ENCODE measurements at places on chromosomes 11 and 22.

- no peak for DNase-seq
These were observed 4.7 kb upstream of the FLRT1 start for GRCh38 chr11:64031001-64031400.

- DNase-seq = no peak
These were observed 25.4 kb upstream of the CD81 start for GRCh38 chr11:2351701-2352100.

- no peak for DNase-seq
These were observed 6.9 kb upstream of the ETS1 start for GRCh38 chr11:128594226-128594625.

DNA sequence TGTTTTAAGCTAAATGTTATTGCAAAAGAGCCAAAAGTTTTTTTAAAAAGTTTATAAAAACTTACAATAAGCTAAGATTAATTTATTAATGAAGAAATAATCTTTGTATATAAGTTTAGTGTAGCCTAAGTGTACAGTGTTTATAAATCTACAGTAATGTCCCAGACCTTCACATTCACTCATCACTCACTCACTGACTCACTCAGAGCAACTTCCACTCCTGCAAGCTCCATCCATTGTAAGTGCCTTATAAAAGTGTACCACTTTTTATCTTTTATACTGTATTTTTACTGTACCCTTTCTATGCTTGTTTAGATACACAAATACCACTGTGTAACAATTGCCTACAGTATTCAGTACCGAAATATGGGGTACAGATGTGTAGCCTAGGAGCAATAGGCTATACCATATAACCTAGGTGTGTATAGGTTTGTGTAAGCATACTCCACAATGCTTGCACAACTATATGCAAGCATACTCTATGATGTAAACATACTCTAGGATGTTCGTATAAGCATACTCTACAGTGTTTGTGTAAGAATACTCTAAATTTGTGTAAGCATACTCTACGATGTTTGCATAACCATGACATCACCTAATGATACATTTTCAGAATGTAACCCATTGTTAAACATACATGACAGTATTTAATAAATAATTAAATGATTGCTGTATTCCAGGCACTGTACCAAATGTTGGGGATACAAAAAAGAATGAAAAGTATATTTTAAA is 953.0 kb downstream of the KCNA4 start:
- no peak for DNase-seq

DNA sequence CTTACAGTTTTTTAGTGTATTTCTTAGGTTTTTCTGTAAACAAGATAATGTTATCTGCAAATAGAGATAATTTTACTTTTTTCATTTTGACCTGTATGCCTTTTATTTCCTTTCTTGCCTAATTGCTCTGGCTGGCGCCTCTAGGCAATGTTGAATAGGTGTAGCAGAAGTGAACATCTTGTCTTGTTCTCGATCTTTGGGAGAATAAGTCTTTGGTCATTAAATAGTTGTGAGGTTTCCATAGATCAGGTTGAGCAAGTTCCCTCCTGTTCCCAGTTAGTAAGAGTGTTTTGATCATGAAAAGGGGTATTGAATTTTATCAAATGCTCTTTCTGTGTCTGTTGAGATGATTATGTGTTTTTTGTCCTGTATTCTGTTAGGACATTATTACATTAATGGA is 24.0 kb downstream of the PIH1D2 start:
- DNase-seq = no peak

GRCh38 chr22:44927463-44928135 is 82.2 kb downstream of the PHF21B start:
- no peak for DNase-seq

DNA sequence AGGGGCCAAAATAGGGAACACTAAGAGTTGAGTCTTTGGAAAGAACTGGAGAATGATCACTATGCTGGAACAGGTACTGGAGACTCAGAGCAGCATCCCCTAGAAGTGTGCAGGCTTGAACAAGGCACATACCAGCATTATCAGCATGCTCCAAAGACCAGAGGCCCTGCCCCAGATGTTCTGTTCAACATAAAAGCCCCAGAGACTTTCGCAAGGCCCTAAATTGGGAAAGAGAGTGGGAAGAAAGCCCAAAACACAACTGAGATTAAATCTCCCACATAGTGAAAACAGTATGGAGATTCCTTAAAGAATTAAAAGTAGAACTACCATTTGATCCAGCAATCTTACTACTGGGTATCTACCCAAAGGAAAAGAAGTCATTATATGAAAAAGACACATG is 9.4 kb downstream of the CNGA4 start:
- DNase-seq = no peak
